ENCODE measurements at places on chromosomes 12 and 14.
A peak's percentile ranks its signal among the peaks of the same experiment; 100 is the strongest.

- DNase-seq = no peak
These were observed 97.2 kb downstream of the LGMN start for GRCh38 chr14:92651106-92651757.

- peak; percentile 64 for DNase-seq
These were observed 20.9 kb downstream of the PDE6H start for GRCh38 chr12:14993537-14994266.

- no peak for DNase-seq
These were observed 7.4 kb upstream of the HOXC11 start for GRCh38 chr12:53965281-53966084.

DNA sequence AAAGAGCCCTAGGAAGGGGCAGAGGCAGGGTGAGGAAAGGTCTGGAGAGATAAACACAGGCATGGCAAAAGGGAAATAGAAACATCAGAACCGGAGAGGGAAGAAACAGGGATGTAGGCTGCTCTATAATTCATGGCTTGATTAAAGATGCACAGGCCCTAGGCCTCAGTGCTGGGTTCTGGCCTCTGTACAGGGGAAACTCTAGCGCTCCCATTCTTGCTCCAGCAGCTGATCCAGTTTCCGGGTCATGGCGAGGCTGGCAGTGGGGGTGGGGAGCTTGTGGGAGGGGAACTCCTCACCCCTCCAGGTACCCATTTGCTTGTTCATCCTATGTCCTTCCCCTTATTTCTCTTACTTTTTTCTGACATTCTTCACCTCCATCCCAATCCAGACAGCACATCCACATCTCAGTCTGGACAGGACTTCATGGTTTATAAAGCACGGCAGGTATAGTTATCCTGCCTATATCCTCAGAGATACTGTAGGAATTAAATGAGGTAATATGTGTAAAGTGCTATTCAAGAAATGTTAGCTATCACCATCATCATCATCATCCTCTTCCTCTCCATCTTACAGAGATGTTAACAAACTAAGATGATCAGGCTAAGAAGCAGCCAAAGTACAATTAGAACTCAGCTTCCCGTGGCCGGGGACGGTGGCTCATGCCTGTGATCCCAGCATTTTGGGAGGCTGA lies 8.0 kb upstream of the GPR84 start:
- no peak for DNase-seq

- DNase-seq = no peak
These were observed 122.4 kb downstream of the PHETA1 start for GRCh38 chr12:111246477-111247011.

GRCh38 chr12:26666286-26666685 lies 166.7 kb downstream of the ITPR2 start:
- DNase-seq = peak; percentile 26

DNA sequence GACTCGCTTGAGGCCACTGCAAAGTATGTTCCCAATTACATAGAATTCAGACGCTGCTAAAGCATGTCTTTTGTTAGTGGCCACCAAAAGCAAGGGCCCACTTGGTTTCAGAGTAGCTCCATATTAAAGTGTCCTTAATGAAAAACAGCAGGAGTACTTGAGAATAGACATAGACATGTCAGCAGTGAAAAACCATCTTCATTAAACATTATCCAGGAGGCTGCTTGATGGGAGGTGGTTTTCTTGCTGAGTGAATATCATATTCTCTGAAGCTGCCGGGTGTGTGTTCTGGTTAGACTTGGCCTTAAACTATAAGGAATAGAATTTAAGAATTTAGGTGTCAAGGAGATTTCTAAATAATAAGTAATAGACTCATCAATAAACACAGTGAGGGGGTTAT lies 79.5 kb upstream of the CCDC198 start:
- no peak for DNase-seq

DNA sequence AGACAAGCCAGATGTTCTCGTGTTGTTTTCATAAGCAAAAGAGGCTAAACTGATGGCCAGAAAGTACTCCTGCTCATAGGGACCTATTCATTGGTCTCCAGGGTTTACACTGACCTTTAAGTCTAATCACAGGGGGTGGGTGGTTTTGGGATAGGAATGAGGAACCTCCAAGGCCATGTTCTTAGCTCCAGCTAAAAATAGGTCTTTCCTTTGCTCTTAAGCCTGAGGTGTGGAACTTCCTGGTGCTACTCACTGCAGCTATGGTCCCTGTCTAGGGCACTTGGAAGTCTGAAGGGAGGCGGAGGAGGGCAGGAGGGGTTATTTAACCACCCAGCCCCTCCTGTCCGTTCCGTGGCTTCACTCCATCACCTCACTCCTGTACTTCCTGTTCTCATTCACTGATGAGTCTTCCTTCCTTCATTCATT lies 18.6 kb downstream of the GPRC5A start:
- peak; percentile 87 for DNase-seq

DNA sequence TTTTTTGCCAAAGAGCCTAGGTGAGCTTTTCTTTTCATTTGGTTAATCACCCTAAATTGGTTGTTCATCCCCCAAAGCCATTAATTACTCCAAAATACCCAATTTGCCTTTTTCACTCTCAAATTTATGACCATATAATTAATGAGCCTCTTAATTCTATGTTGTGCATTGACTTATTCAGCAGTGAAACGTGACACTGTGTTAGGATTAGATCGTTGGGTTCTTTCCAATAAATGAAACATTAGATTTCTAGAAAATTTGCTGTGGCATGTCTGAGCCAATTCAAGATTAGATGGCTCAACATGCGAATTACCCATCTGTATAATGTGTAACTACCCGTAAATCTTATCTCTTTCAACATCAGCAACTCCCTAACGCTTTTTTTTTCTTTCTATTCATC lies 273.4 kb downstream of the BMP4 start:
- DNase-seq = no peak

DNA sequence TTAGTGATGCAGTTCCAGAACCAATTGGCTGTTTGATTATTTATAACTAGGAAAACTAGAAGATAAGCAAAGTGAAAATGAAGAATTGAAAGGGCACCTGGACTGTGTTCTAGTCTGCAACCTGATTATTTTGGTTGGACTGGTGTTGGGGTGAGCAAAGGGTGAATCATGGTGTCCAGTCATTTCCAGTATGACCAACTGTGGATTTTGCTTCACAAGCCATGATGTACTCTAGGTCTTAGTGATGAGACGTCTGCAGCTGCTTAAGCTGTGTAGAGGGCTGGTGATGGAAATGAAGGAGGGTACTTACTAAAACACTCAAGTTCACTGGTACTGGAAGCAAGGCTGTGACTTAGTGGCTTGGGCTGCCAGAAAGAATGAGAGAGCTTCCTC lies 193.2 kb upstream of the FRMD6 start:
- DNase-seq = peak; percentile 45

- no peak for DNase-seq
These were observed 1957.4 kb upstream of the SEL1L start for GRCh38 chr14:83491091-83491490.

GRCh38 chr14:34177466-34177865 lies 226.6 kb upstream of the EGLN3 start:
- no peak for DNase-seq

- DNase-seq = peak; percentile 29
These were observed 4.2 kb upstream of the PLEKHA5 start for GRCh38 chr12:19125325-19125724.

DNA sequence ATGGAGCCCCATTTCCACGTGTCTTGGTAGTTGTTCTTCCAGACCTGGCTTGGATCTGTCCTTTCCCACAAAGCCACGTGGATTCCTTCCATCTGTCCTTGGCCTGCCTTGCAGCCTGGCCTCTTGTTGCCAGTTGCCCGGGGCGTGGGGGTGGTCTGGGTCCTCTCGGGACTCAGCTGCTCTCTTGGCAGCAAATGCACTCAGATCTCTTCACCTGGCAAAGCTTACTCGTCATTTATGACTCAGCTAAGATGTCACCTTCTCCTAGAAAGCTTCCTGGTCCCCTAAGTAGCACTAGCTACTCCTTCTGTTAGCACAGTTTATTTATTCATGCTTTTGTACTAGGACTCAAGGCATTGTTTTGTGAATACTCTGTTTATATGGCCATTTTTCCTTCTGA lies 13.6 kb downstream of the PLEKHG3 start:
- no peak for DNase-seq

GRCh38 chr12:58988643-58989344 lies 68.5 kb upstream of the LRIG3 start:
- DNase-seq = no peak

All from fibroblast of pulmonary artery (primary cell).